ENCODE measurements at places on chromosomes 6 and 20. TPM values are rescaled to one million over a fixed set of nuclear protein-coding genes. Genes with fewer than 3 reads are reported as not detected.

The PEX6 gene
- 13.6 TPM for total RNA-seq

The SLC52A3 gene
- not detected for total RNA-seq

The FRMD1 gene
- total RNA-seq = not detected

The PGC gene
- total RNA-seq = not detected

The FAM83C gene
- total RNA-seq = not detected

The PPP1R3G gene
- not detected for total RNA-seq

The NPEPL1 gene
- 61.1 TPM for total RNA-seq

The HEBP2 gene
- total RNA-seq = 31.8 TPM

The KCNK15 gene
- total RNA-seq = not detected

The TSHZ2 gene
- total RNA-seq = 27.4 TPM

The BACH2 gene
- 170 TPM for total RNA-seq

The STX11 gene
- total RNA-seq = 16.1 TPM

The ZSCAN12 gene
- 2.3 TPM for total RNA-seq

The ADTRP gene
- total RNA-seq = 15.2 TPM

The SNX14 gene
- 30.8 TPM for total RNA-seq

GRCh38 chr6:112253841-112254816 is at the start of gene LAMA4:
Gene LAMA4, minus strand, starts transcription at chr6:112254567. Its CDS starts 417 bp downstream, at chr6:112254150.
- no peak within 1 kb of the TSS for H3K27ac ChIP-seq
- peaks cover 13% of the 10 kb centered on the region for H3K4me1 ChIP-seq
- H3K36me3 ChIP-seq = no peaks in the 10 kb centered on the region
- peak within 1 kb of the TSS; percentile 37 for H3K4me3 ChIP-seq
- DNase-seq = no peak
- peaks cover 16% of the 10 kb centered on the region for H3K27me3 ChIP-seq

- no peaks in the 10 kb centered on the region for H3K27me3 ChIP-seq
- H3K36me3 ChIP-seq = no peaks in the 10 kb centered on the region
- peaks cover 10% of the 10 kb centered on the region for H3K4me1 ChIP-seq
- no peak for DNase-seq
These were observed 236.7 kb downstream of the CDC5L start for GRCh38 chr6:44624226-44624625.

- H3K4me1 ChIP-seq = peaks cover 6% of the 10 kb centered on the region
- DNase-seq = peak; percentile 24
- peaks cover 6% of the 10 kb centered on the region for H3K36me3 ChIP-seq
These were observed at the start of gene SLC18B1 for GRCh38 chr6:132797951-132798868. Gene SLC18B1, minus strand, starts transcription at chr6:132798637. Its CDS starts 181 bp downstream, at chr6:132798456.

DNA sequence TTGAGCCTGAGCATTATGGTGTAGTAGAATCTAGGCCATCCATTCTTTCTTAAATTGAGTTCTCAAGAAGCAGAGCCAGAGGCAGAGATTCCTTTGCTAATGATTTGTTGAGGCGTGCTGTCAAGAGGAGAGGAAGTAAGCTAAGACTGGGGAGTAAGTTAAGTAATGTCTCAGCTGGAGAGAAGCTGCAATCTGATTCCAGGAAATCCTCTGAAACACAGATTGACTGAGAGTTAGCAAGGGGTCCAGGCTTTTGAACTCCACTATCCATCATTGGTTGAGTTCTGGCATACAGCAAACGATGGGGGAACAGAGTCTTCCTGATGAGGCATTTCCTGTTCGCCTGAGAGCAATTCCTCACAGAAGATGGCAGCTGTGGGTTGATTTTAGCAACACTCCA is 207.4 kb upstream of the RAB32 start:
- H3K4me3 ChIP-seq = no peak overlapping the region
- no peak overlapping the region for H3K27ac ChIP-seq
- no peaks in the 10 kb centered on the region for H3K4me1 ChIP-seq
- no peaks in the 10 kb centered on the region for H3K36me3 ChIP-seq
- no peaks in the 10 kb centered on the region for H3K27me3 ChIP-seq

- no peaks in the 10 kb centered on the region for H3K27me3 ChIP-seq
- H3K4me1 ChIP-seq = peaks cover 20% of the 10 kb centered on the region
- H3K4me3 ChIP-seq = no peak overlapping the region
- peak; percentile 14 for DNase-seq
- no peak overlapping the region for H3K27ac ChIP-seq
These were observed 22.2 kb upstream of the SNRPB2 start for GRCh38 chr20:16707674-16708073.

DNA sequence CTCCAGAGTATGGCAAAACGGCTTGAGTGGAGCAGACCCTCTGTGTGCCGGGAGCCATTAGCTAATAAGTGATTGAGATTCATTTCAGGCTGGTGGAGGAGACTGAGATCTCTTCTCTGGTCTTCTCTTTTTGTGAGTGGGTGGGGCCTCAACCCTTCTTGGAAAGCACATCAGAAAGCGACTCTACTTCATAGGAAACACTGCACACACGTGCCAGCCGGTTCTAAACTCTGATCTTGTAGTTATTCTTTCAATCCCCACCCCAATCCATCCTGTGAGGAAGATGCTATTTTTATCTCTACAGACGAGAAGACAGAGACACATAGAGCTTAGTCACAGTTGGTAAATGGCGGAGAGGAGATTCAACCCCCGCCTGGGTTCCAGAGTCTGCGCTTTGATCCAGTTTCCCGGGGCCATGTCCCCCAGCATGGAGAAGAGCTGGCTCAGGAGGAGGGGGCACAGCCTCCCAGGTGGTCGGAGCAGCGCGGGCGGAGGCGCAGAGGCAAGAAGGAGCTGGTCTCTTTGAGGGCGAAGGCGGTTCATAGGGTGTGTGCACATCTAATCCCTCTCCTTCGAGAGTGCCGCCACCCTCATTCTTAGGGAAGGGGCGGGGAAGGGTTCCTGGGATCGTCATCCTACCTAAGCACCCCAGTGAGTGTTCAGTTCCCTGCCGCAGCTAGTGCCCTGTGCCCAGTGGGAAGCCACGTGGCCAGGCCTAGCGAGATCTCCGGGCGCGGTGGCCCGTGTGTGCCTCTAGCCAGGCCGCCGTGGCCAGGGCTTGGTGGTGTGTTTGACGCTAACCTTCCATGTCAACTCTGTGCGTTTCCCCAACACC is 49.0 kb upstream of the TAGAP start:
- peak; percentile 52 for DNase-seq
- H3K4me1 ChIP-seq = peaks cover 42% of the 10 kb centered on the region
- H3K27me3 ChIP-seq = no peaks in the 10 kb centered on the region

GRCh38 chr6:74606582-74607071 is 599.2 kb downstream of the COL12A1 start:
- H3K4me1 ChIP-seq = no peaks in the 10 kb centered on the region
- no peak overlapping the region for H3K4me3 ChIP-seq
- no peaks in the 10 kb centered on the region for H3K36me3 ChIP-seq
- H3K27me3 ChIP-seq = no peaks in the 10 kb centered on the region
- H3K27ac ChIP-seq = no peak overlapping the region

DNA sequence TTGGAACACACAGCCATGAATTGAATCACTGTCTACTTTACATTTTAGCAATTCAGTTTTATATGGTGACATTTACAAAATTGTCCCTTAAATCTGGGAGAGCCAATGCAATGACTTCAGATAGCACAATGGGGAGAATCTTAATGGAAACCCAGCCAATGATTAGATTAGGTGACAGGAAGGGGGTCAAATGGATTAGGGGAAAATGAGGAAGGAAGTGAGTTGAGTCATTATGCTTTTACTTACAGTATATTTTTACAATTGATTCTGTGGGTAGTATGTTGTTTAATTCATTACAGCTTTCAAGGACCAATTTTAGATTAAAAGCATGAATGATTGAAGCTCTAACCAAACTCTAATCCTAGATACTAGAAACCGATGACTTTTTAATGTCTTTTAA is 229.8 kb downstream of the SOX4 start:
- H3K4me3 ChIP-seq = no peak overlapping the region
- no peaks in the 10 kb centered on the region for H3K36me3 ChIP-seq
- H3K27ac ChIP-seq = no peak overlapping the region
- no peaks in the 10 kb centered on the region for H3K4me1 ChIP-seq

GRCh38 chr20:38143646-38144554 is 21.2 kb downstream of the TGM2 start:
- peaks cover 3% of the 10 kb centered on the region for H3K4me1 ChIP-seq
- no peak for DNase-seq
- H3K4me3 ChIP-seq = no peak overlapping the region
- H3K36me3 ChIP-seq = no peaks in the 10 kb centered on the region
- no peak overlapping the region for H3K27ac ChIP-seq

DNA sequence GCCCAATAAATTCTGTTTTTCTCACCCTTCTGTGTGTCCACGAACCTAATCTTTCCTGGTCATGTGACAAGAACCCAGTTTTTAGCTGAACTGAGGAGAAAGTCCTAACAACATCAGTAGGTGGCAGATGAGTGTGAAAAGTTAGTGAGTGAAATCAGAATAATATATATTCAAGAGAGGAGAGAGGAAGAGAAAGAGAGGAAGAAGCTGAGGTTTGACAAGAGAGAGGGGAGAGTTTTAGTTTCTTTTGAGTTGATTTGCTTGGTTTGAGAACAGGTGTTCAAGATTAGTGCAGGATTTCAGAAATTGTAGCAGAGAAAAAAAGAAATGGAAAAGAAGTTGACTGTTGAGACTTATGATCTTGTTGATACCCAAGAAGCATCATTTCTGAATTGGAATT is 930.5 kb upstream of the FLRT3 start:
- H3K27me3 ChIP-seq = no peaks in the 10 kb centered on the region
- no peak overlapping the region for H3K27ac ChIP-seq
- no peak overlapping the region for H3K4me3 ChIP-seq
- no peaks in the 10 kb centered on the region for H3K4me1 ChIP-seq
- no peak for DNase-seq
- H3K36me3 ChIP-seq = no peaks in the 10 kb centered on the region

DNA sequence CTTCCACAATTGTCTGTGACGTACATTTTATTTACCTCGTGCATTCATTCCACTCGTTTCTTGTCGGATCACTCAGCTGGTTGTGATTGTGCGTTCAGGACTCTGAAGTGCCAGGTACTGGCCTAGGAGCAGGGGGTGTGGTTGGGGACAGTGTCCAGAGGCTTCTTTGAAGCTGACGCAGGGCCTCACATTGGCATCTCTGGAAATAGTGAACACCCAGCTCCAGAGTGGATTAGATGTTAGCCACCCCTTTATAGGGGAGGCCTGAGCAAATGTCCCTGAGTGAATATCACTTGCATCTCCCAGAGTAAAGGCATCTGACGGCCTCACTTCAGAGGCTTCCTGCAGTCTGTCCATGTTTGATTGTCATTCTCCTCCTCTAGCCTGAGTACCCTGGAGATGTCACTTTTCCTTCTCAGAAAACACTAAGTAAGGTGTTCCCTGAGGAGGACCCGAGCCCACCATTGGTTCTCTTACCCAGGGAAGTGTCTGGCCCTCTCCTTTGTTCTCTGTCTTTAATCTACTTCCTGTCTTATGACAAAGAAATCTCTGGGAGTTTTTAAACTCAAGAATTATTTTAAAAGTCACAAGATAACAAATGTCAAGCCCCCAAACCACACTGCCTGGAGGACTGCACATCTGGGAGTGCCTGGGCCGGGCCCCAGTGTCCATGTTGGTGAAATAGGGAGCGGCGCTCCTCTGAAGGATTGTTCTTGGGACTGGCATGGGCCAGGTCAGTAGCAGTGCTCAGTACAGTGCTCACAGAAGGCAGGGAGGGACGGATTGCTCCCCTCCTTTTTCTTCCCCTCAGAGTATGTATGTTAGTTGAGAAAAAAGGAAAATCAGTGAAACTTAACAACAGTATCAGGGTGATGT is 10.8 kb downstream of the STX16 start:
- H3K4me1 ChIP-seq = peaks cover 43% of the 10 kb centered on the region
- peak overlapping the region; percentile 89 for H3K27ac ChIP-seq
- no peak for DNase-seq
- H3K36me3 ChIP-seq = peaks cover 33% of the 10 kb centered on the region
- H3K4me3 ChIP-seq = peak overlapping the region; percentile 30

GRCh38 chr6:37547564-37548061 is 47.9 kb upstream of the CCDC167 start:
- peak; percentile 9 for DNase-seq
- H3K27me3 ChIP-seq = no peaks in the 10 kb centered on the region
- no peak overlapping the region for H3K4me3 ChIP-seq
- H3K4me1 ChIP-seq = peaks cover 37% of the 10 kb centered on the region

GRCh38 chr20:4099905-4100675 is 84.7 kb upstream of the RNF24 start:
- DNase-seq = no peak
- H3K27ac ChIP-seq = no peak overlapping the region
- H3K36me3 ChIP-seq = no peaks in the 10 kb centered on the region
- H3K4me3 ChIP-seq = no peak overlapping the region

GRCh38 chr20:37291724-37292126 is 2.3 kb downstream of the MANBAL start:
- no peak overlapping the region for H3K27ac ChIP-seq
- no peak overlapping the region for H3K4me3 ChIP-seq
- peaks cover 4% of the 10 kb centered on the region for H3K36me3 ChIP-seq
- peaks cover 31% of the 10 kb centered on the region for H3K4me1 ChIP-seq

GRCh38 chr6:170247178-170247701 is 43.6 kb downstream of the DLL1 start:
- DNase-seq = no peak
- no peaks in the 10 kb centered on the region for H3K4me1 ChIP-seq
- peaks cover 2% of the 10 kb centered on the region for H3K27me3 ChIP-seq
- no peak overlapping the region for H3K27ac ChIP-seq
- no peaks in the 10 kb centered on the region for H3K36me3 ChIP-seq
- H3K4me3 ChIP-seq = no peak overlapping the region
